ENCODE measurements at places on chromosomes 3 and 15.

GRCh38 chr3:183122257-183122932 is 23.1 kb upstream of the MCCC1 start:
- no peak for DNase-seq

DNA sequence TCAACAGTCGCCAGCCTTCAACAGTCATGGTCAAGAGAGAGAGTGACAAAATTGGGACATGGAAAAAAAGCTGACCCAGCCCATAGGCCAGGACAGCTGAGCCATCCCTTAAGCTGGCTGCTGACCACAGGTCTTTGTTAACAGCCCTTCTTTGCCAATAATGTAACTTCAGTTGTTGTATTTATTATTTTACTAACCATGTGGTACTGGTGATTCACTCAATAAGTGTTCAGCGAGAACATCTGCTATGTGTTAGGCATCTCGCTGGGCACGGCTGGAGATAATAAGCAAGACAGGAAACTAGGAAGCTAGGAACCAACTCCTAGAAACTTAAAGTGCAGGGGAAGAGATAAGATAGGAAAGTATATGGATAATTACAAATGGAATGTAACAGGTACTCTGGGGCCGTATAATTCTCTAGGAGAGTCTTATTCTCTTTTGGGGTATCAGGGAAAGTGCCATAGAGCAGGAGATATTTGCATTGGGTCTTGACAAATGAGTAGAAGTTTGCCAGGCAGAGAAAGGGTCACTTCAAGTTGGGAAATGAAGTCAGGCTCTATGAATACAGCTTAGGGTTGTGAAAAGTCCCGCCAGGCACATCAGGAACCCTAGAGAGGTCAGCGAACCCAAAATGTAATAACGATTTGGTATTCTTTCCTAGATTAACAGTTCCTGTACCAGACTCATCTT is 84.0 kb upstream of the TRA2B start:
- no peak for DNase-seq

GRCh38 chr15:69412701-69413100 is 1.4 kb upstream of the KIF23 start:
- DNase-seq = no peak

DNA sequence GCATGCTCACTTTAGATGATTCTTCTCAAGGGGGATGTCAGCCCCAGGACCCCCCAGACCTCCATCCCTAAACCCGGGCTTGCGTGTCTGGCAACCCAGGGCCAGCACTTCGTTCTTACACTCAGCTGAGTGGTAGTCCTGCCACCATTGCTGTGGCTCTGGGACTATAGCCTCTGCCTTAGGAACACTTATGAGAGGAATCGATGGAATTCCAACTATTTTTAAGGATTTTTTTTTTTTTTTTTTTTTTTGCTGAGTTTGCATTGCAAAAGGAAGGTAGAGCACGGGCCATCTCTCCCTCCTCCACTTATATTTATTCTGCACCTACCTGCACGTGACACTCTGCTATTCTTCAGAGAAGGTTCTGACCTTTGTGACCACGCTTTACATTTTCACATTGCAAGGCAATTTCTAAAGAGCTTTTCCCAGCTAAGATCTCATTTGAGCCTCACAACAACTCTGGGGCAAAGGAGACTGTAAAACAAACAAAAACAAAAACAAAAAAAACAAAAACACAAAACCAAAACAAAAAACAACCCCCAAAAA is 113.9 kb downstream of the LPP start:
- no peak for DNase-seq

DNA sequence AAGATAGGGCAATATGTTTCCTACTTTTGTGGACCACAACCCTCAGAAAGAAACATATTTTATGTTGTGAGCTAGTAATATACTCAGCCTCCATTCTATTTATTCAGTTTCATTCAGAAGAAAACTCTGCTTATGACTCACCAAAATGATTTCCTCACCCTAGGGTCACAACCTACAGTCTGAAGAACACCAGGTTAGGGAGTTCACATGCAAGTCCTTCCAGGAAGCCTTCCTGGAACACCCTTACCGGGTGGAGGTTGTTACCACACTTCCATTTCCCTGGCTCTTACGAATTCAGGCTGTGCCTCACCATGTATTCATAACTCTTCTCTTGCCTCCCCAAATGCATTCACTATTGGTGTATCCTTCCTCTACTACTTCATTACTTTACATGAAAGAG is 228.0 kb upstream of the ADAMTS9 start:
- no peak for DNase-seq

- no peak for DNase-seq
Observed at GRCh38 chr3:18224426-18224825, 200.7 kb downstream of the SATB1 start.

- no peak for DNase-seq
Observed at GRCh38 chr3:85572426-85572825, 613.6 kb downstream of the CADM2 start.

GRCh38 chr15:48052946-48053345 is 67.8 kb upstream of the SLC24A5 start:
- no peak for DNase-seq

GRCh38 chr15:61681038-61681418 is 379.2 kb downstream of the VPS13C start:
- no peak for DNase-seq

Data from activated naive CD4-positive, alpha-beta T cell treated with anti-CD3 and anti-CD28 coated beads for 36 hours (primary cell).